Activated CD4-positive, alpha-beta T cell treated with anti-CD3 and anti-CD28 coated beads, Interleukin-2, amount 10 ng/mL, durations not matched to agents 7 days and 5 days (primary cell): ENCODE measurements at places on chromosomes 16 and 17.

- DNase-seq = no peak
Measured at GRCh38 chr16:77233799-77234519, 34.8 kb downstream of the SYCE1L start.

DNA sequence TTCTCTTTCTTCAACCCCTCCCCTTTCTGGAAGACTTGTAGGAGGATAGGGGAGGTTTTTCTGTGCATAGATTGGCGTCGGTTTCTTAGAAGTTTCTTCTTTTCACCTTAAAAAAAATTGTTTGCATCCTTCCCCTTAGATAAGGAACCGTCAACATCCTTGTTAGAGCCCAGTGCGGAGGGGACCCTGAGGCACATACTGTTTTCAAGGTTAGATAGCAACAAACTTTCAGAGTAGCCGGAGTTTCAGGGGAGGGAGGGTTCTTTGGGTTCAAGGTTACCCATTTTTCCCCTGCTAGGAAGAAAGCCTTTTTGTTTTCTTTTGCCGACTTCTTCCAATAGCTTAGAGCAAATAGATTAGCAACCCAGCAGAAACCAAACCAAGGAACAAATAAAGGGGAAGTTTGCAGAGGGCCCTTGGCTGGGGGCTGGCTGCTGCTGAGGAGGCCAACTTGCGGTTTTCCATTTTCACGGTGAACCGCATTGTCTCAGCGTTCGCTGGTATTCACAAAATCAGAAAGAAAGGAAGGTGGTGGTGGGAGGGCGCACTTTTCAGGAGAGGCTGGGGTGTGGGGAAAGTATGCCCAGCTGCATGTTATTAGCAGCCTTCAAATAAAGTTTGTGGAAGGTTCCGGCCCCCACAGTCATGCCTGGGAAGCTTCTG lies 28.8 kb downstream of the MSI2 start:
- peak; percentile 66 for DNase-seq

- no peak for DNase-seq
Measured at GRCh38 chr17:72872396-72872795, 220.1 kb downstream of the SLC39A11 start.

- DNase-seq = no peak
Measured at GRCh38 chr17:43779145-43780125, 658 bp upstream of the DUSP3 start.

- no peak for DNase-seq
Measured at GRCh38 chr16:15990902-15991301, 41.5 kb downstream of the ABCC1 start.

DNA sequence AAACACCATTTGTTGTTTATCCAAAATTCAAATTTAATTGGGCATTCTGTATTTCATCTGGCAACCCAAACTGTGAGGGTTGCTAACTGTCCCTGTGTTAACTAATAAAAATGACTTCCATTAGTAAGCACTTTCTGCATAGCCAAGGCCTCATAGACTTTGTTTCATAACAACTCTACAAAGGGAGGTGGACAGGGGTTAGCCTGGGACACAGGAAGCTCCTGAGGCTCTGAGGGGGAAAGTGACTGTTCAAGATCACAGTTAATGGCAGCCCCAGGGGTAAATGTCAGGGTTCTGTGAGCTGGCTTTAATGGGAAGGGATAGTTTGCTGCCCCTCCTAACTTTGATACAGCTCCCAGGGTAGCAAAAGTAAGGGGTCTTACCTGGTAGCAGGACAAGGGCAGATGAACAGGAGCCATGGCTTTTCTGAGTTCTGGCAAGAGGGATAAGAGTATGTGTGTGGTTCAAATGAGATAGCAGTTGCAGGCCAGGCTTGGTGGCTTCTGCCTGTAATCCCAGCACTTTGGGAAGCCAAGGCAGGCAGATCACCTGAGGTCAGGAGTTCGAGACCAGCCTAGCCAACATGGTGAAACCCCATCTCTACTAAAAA lies 2.2 kb downstream of the HEATR9 start:
- no peak for DNase-seq

DNA sequence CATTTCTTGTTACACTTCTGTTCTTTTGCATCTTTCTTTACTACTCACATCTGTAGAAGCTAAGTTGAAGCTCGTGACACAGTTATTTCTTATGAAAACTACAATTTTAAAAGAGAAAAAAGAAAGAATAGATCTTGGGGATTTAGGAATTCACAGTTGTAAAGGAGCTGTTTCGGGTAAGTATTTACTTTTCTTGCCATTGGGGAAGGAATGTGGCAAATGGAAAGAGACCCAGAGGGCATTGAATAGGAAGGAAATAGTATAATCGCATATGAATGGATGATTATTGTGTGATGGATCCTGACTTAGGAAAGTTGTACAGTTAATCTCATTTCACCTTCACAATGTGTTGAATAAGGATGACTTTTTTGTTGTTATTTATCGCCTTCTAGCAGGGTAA lies 914.1 kb upstream of the CDH8 start:
- DNase-seq = no peak

DNA sequence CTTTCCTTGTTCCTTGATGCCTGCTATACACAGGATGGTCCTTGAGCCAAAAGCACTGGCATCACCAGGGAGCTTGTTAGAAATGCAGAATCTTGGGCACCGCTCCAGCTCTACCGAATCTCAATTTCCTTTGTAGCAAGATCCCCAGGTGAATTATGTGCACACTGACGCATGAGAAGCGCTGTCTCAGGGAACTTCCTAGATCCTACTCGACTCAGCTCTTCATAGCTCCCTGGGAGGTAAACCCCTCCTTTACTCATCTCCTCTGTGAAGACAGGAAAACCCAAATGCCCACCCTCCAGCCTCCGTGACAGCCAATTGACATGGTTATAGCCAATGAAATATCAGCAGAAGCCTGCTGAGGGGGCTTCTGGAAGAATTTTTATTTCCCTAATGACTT lies 4.1 kb downstream of the USP31 start:
- DNase-seq = no peak

DNA sequence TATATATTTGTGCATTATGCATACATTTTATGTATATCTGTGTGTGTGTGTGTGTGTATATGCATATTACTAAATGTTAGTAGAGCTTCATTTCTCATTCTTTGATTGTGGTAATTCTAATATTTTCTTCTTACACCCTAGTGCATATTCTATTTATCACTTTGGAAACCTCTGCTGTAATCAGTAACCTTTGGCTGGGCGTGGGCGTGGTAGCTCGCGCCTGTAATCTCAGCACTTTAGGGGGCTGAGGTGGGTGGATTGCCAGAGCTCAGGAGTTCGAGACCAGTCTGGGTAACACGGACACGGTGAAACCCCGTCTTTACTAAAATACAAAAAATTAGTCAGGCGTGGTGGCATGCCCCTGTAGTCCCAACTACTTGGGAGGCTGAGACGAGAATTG lies 26.9 kb downstream of the CPSF4L start:
- no peak for DNase-seq

- no peak for DNase-seq
Measured at GRCh38 chr17:66518677-66519076, 216.3 kb downstream of the PRKCA start.

- no peak for DNase-seq
Measured at GRCh38 chr16:4685776-4686496, 7.4 kb upstream of the NUDT16L1 start.

- DNase-seq = no peak
Measured at GRCh38 chr17:48330421-48330820, 99.6 kb downstream of the SKAP1 start.

DNA sequence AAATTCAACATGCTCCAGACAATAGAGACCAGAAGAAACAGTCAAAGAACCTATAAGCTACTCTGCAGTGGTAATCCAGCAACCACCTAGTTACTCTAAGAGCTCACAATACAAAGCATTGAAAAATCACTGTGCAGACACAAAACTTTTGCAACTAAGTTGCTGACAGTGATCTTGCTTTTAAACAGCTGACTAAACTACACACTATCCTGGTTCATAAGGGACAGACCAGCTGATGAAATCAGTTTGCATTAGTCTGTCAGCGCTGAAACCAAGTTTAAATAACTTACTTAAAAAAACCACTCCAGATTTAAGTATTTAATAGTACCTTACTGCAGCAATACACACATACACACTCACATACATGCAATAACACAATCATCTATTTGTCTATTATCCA lies 4.6 kb downstream of the VEZF1 start:
- no peak for DNase-seq

GRCh38 chr16:55709801-55710200 lies 54.0 kb downstream of the SLC6A2 start:
- no peak for DNase-seq

DNA sequence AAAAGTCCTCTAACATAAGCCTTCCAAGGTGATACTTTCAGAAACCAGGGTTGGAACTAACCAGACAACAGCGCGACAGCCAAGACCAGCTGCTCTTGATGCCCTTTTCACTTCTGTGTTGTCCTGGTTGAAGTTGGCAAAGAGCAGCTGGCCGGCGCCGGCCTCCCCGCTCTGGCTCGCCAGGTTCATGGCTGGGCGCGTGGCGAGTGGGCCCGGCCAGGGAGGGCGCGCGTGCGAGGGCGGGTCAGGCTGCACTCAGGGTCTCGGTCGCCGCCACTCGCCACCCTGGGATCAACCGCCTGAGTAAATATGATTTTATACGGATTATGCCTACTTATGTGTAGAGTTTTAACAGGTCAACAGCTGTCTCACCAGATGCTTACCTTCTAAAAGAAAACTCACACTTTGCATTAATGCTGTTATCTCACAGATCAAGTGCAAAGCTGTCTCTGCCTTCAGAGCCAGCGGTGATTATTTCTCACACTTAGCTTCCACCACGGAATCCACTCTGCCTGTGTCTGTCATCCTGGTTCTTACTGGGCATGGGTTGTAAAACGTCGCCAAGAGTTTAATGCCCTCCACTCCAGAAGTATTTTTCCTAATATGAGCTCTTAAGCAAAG lies 13.5 kb downstream of the KCTD2 start:
- no peak for DNase-seq

GRCh38 chr16:67050796-67051195 lies 21.8 kb downstream of the CBFB start:
- no peak for DNase-seq

DNA sequence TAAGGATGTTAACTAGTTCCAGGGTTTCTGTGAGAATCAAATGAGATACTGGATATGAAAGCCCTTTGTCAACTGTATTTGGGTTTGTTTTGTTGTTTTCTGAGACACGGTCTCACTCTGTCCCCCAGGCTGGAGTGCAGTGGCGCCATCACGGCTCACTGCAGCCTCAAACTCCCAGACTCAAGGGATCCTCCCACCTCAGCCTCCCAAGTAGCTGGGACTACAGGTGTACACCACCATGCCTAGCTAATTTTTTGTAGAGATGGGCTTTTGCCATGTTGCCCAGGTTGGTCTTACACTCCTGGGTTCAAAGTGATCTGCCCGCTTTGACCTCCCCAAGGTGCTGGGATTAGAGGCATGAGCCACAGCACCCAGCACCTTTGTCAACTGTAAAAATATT lies 8.9 kb downstream of the SUPT4H1 start:
- DNase-seq = no peak

GRCh38 chr17:60006160-60006559 lies 41.6 kb upstream of the RNFT1 start:
- no peak for DNase-seq

DNA sequence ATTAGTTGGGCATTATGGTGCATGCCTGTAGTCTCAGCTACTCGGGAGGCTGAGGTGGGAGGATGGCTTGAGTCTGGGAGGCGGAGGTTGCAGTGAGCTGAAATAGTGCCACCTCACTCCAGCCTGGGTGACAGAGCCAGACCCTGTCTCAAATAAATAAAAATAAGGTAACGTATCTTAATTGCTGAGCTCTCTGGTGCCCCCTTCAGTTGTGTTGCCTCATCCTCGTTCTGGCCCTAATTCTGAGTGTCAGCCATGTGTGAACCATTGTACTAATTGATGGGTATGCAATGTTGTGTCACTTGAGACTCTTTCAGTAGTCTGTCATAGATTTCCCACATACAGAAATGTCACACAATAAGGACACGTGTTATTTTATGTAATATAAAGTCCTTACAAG lies 363.1 kb upstream of the RBFOX1 start:
- DNase-seq = no peak

DNA sequence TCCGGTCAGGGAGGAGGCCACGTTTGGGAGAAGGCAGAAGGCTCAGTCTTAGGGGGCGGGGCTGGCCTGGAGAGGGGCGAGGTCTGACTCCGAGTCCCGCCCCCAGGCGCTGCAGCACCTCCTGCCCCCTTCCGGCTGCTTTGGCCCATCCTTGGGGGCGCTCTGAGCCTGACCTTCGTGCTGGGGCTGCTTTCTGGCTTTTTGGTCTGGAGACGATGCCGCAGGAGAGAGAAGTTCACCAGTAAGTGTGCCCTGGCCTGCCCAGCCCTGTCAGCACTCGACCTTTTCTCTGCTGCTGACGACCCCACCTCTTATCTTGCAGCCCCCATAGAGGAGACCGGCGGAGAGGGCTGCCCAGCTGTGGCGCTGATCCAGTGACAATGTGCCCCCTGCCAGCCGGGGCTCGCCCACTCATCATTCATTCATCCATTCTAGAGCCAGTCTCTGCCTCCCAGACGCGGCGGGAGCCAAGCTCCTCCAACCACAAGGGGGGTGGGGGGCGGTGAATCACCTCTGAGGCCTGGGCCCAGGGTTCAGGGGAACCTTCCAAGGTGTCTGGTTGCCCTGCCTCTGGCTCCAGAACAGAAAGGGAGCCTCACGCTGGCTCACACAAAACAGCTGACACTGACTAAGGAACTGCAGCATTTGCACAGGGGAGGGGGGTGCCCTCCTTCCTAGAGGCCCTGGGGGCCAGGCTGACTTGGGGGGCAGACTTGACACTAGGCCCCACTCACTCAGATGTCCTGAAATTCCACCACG lies 1.5 kb downstream of the TNFRSF12A start:
- DNase-seq = peak; percentile 72

- DNase-seq = no peak
Measured at GRCh38 chr16:54936201-54936978, 5.7 kb downstream of the IRX5 start.
